ENCODE measurements at places on chromosomes 6 and 20. TPM values are rescaled to one million over a fixed set of nuclear protein-coding genes. Genes with fewer than 3 reads are reported as not detected.

- H3K4me1 ChIP-seq, result no peaks in the 10 kb centered on the region
- H3K4me3 ChIP-seq, result no peak overlapping the region
Observed at GRCh38 chr6:24558516-24558915, 63.7 kb downstream of the ALDH5A1 start.

DNA sequence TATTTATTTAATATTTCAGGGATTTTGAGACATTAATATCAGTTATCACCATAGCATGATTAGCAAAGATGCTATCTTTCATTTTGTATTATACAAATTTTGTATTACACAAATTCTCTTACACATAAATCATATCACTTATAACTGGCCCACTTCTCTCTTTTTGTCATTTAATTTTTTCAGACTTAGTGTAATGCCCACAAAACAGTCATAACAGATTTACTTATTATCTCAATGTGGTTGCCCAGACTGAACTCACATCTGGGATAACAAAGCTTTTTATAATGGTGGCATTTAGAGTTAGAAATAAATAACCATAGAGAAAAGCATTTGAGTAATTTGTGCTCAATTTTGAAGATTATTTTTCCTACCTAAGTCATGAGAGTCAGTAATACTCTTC is 148.3 kb downstream of the TFAP2B start:
- DNase-seq, result no peak
- no peak overlapping the region for H3K4me3 ChIP-seq
- H3K27ac ChIP-seq, result no peak overlapping the region

GRCh38 chr6:62042429-62042828 is 243.6 kb downstream of the KHDRBS2 start:
- no peak overlapping the region for H3K4me3 ChIP-seq
- no peaks in the 10 kb centered on the region for H3K36me3 ChIP-seq
- no peaks in the 10 kb centered on the region for H3K27me3 ChIP-seq
- peaks cover 6% of the 10 kb centered on the region for H3K4me1 ChIP-seq

The POM121L2 gene
- 0.07 TPM for total RNA-seq

Measured in GM23338 (cell line).